Activated naive CD4-positive, alpha-beta T cell (primary cell): ENCODE measurements at places on chromosomes 11 and 22.

DNA sequence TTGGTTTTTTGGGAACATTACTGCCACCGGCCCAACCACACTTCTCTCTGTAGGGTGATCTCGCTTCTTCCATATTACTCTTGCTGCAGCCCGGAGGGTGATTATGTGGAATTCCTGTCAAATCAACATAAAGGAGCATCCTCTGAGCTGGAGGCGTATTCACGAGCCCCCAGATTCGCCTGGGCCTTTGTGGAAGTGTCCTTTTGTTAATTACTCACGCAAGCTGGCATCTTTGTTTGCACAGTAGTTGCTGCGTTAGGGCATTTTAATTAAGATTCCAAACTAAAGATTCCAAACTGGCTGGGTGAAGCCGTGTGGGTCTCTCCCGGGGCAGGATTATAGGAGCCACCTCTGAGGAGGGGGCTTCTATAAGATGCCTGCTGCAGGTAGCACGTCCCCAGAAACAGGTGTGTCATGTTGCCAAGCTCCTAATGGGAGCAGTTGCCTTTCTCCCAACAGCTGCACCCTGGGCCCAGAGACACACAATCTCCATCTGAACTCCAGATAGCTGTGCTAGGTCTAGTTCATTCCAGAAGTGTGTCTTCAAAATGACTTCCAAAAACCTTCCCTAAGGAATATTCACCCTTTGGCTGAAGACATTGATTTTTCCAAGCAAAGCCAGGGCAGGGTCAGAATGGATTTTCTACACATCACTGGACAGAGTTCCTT is 40.9 kb downstream of the SHISAL1 start:
- no peak for DNase-seq

DNA sequence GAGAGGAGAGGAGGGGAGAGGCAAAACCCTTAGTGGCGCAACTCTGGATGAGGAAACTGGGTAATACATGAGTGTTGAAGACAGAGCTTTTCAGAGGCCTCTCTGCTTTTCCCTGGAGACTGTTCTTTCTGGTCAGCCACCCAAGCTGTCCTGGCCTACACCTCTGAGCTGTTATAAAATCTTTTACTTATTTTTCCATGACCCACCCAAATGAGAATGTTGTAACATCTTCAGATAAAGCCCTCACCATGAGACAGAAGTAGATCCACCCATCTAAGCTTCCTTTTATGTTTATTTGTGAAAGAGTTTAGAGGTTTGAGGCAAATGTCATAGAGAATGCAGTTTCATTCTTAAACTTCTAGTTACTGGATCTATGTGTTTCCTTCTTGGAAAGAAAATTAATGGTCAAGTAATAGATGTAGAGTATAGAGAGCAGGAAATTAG is 20.3 kb upstream of the APLP2 start:
- no peak for DNase-seq

DNA sequence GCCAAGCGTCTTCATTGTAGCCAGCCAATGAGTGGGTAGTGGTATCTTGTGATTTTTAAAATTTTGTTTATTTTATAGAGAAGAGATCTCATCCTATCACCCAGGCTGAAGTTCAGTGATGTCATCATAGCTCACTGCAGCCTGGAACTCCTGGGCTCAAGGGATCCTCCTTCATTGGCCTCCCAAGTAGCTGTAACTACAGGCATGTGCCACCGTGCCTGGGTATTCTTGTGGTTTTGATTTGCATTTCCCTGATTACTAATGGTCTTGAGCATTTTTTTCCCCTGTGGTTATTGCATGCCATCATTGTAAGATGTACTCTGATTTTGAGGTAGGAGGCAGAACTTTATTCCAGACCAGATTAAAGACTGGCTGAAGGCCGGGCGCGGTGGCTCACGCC is 2.4 kb upstream of the DENND6B start:
- DNase-seq = no peak

DNA sequence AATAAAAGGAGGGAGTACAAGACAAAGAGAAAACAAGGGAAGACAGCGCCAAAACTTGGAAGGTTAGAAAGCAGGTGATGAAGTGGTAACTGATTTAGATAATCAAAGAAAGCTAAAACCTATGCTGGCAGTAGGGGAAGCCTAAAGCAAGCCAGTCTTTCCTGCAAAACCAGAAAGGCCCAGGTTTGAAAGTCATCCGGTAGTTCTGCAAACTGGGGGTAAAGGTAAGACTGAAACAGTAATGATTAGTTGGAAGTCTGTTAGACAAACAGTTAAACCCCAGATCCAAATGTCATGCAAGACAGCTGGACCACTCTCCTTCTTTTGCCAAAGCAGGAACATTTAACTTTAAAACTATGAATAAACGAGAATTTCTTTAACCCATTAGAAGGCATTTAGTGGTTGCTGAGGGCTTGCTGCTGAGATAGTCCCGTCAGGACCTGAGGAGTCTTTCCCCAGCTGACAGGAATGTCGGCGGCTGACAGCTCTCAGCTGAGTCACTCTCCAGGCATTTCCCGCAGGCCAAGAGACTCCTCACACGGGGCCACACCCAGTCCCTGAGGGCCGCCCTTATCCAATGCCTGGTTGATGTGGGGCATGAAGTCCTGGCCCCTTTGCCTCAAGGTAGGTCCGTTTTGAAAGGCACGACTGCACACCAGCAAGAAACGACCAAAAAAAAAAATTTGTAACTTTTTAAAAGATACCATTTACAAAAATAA is 36.3 kb upstream of the CFAP300 start:
- DNase-seq = no peak

- DNase-seq = no peak
Observed at GRCh38 chr11:27456140-27456794, 16.3 kb downstream of the LGR4 start.

GRCh38 chr11:75174781-75175370 is 24.0 kb downstream of the SLCO2B1 start:
- DNase-seq = no peak

GRCh38 chr22:39984006-39984405 is 10.7 kb upstream of the FAM83F start:
- no peak for DNase-seq
